ENCODE measurements at places on chromosomes 1 and 21.

DNA sequence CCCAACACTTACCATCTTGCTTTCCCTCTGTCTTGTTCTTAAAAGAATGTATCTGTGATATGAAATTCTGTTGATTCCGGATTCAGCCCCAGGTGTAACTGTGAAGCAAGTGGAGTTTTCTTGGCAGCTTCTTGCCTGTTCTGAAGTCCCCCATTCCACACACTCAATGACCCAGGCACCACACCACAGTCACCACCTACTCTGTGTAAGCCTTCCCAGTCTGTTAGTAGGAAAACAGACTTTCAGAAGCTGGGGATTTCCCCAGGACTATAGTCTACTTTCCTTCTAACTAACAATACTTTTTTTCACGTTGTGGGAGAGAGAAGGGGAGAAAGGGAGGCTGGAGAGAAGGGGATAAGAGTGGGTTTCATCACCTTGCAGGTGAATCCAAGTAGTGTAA, 299.1 kb upstream of the PROX1 start:
- DNase-seq, result no peak

- no peak for DNase-seq
These were observed 1657.8 kb downstream of the MRPL39 start for GRCh38 chr21:23949493-23949892.

DNA sequence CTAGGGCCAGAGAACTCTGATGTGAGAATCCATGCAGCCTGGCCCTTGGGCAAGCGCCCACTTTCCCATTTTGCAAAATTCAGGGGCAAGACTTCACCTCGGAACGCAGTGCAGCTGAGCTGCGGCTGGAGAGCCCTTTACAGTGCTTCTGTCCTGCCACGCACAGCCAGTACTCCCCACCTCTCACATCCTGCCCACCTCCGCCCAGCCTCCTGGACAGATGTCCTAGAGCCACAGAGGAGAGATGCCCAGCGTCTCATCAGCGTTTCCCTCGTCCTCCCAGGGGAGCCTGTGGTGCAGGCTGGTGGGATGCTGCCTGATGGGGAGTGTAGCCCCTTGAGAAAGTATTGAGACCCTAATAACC, 29.6 kb downstream of the RUNX3 start:
- DNase-seq, result no peak

GRCh38 chr1:229300099-229300757, 29.3 kb downstream of the RAB4A start:
- no peak for DNase-seq

- no peak for DNase-seq
These were observed 40.8 kb upstream of the UTS2 start for GRCh38 chr1:7893529-7894180.

- DNase-seq, result no peak
These were observed 35.4 kb upstream of the USP24 start for GRCh38 chr1:55250399-55251075.

- DNase-seq, result no peak
These were observed 3.0 kb downstream of the PRRC2C start for GRCh38 chr1:171488190-171488929.

DNA sequence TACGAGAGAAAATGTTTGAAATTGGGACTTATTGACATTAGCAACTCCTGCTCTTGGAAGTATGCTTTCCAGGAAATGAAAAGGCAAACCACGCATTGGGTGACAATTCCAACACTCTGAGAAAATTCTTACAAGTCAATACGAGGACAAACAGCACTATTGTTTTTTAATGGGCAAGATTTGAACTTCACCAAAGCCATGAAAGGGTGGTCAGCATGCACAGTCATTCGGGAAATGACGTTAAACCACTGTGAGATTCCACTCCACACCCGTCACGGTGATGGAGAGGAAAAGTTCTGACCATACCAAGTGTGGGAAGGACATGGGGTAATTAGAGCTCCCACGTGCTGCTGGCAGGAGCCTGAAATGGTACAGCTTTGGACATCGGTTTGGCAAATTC, 12.2 kb upstream of the PRXL2B start:
- DNase-seq, result no peak

- DNase-seq, result no peak
These were observed 42.1 kb downstream of the HOOK1 start for GRCh38 chr1:59856725-59857338.
